Cortex of kidney (tissue), 1 donor: ENCODE measurements at places on chromosomes 3 and 15.

DNA sequence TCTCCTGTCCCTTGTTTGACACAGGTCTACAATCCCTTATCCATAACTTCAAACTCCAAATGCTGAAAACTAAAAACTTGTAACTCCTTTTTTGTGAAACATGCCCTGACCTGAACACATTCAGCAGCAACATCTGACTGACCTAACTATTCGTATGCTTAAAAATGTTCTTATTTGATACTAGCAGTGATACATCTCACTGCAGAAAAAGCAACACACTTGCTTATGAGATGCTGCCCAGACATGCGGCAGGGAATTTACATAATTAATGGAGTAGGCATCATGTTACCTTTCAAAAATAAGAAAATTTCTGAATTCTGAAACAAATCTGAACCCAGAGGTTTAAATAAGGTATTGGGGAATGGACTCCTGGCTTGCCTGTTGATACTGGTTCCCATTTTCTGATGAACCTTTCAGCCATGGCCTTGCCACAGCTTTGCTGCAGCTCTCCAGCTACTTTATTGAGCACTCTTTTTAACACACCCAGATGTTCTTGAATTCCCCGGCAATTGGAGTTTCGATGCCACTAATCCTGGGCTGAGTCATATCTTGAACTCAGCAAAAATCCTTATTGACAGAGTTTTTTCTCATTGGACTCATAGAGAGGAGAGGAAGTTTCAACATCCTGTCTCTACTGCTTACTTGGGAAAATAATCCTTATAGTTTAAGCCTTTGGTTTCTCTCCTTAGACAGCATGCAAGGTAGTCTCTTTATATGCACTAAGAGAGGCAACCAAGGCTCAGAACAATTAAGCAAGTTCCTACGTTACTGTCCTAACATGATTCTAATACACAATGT lies 296.6 kb upstream of the LMCD1 start:
- no peak for DNase-seq

GRCh38 chr15:75107908-75108838 lies 84.8 kb downstream of the PPCDC start:
- no peak for DNase-seq

DNA sequence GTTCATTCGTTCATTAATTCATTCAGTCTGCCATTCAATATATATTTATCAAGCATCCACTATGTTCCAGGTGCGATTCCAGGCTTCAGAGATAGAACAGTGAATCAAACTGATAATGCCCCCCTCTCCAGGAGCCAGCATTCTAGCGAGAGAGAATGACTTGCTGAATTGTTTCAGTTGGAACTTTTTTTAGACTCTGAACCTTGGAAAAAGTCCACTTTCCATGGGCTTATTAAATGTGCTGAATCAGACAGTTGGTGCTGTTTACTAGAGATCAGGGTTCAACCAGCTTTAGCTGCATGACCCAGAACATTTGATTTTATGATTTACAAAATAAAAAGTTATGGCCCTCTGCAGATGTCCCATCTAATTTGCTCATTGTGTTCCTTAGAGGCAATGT lies 213.2 kb downstream of the THSD4 start:
- DNase-seq = no peak

GRCh38 chr15:72060687-72061250 lies 57.2 kb downstream of the MYO9A start:
- DNase-seq = no peak

- DNase-seq = no peak
Observed at GRCh38 chr3:132317229-132317948, at the start of gene ACP3. Gene ACP3 (plus strand): TSS chr3:132317407. CDS start chr3:132317457, 50 bp downstream.

DNA sequence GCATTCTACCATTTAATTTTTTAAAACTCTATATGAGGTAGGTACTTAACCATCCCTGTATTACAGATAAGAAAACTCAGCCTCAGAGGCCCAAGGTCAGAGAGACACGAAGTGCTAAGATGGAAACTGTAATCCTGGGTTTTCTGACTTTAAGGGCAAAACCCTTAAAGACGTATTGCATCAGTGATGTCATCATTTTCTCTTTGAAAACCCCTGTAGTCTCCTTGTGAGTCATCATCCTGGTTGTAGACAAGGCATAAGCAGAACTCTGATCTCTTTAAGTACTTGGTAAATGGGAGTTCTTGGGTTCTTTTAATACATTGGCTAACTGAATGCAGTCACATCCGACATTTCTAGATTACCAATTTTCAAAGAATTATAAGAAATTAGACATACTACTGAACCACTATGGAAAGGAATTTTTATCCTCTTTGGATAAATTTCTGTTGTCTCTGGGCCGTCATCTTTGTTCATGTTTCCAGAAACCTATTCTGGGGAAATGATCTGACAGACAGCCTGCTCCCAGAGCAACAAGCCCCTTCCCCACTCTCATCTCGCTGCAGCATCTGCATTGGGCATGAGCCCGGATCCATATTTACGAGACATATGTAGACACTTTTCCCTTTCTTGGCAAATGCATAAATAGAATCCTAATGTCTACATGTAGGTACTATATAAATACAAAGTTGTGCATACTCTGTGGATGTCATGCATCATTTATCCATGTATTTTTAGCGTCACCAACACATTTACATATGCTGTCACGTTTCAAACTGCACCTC lies 48.7 kb upstream of the MDFIC2 start:
- DNase-seq = no peak

- no peak for DNase-seq
Observed at GRCh38 chr15:88803920-88804247, 648 bp downstream of the ACAN start.

DNA sequence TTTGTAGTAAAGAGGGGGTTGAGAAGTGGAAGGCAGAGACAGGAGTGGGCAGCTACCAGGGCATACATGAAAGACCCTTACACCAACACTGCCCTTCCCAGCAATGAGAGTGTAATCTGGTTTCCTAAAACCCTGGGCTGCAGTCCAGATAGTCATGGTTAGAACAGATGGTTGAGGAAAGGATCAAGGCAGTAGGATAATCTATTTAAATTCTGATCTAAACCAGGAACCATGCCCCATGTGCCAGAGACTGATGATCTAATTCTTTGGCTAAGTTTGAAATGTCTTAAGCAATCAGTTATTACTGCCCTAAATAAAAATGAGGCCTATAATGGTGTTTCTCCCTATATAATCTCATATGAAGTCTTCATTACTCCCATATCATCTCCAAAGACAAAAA lies 59.6 kb downstream of the PRTG start:
- DNase-seq = no peak

GRCh38 chr3:157746391-157746790 lies 243.2 kb upstream of the VEPH1 start:
- no peak for DNase-seq

DNA sequence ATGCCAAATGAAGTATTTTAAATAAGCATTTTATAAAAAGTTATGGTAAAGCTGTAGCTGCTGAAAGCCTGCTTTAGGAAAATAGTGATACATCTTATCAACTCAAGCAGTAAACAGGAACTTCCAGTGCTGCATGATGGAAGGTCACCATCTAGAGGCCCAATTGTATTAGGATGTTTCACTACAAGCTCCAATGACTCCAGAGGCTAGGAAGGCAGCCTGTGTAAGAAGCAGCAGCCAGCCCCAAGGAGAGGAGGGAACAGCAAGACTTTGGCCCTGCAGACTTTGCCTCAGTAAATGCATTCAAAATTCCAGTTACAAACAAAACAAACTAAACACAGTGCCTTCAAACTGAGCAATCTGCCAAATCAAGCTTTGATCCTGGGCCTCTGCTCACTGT lies 32.1 kb downstream of the ILDR1 start:
- DNase-seq = no peak

DNA sequence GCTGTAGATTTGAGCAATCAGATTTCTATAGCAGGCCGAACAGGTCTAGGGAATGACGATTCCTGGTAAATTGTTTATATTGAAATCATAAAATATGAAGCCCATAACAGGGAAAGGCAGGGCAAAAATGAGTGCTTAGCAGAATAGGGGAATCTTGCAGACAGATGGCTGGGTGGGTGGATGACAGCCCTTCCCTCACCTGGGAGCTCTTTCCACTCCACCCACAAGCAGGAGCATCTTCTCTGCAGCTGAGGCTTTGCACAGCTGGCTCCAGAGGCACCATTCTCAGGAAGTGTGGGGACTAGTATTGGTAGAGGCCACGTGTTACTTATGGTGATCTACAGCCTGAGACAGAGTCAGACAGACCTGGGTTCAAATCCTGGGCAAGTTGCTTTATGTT lies 55.9 kb upstream of the SYN2 start:
- no peak for DNase-seq

DNA sequence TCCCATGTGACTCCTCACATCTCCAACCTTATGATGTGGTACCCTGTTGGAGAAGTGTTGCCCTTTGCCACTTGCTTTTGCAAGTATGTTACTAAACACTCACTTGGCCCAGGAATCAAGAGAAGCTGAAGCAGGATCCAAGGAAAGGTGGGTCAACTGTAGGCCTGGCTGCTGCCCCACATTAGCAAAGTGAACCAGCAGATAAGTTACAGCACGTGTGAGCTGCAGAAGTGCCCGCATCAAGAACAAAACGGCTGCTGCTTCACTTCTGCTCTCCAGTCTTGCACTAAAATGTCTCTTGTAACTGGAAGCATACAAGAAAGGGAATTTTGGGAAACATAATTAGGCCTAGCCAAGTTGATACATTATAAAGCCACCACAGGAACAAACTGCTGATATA lies 79.6 kb downstream of the PCOLCE2 start:
- no peak for DNase-seq

GRCh38 chr3:33312361-33312760 lies 35.1 kb downstream of the FBXL2 start:
- DNase-seq = no peak

GRCh38 chr3:2826453-2826852 lies 283.7 kb downstream of the IL5RA start:
- DNase-seq = no peak

DNA sequence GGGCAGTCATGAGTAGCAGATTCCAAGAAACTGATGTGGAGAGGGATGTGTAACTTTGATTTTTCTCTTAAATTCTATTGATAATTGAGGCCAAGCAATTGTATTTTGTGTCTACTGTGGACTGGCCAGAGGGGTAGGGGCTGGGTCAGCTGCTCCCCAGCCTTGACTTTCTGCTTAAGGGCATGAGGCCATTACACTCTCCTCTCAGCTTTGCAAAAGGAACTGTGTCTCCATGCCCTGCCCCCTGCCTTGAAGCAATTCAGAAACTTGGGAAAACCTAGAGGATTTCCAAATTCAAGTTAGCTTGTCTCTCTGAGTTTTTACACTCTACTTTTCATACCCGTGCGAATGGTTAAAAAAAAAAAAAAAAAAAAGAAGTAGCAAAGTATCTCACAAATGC lies 38.6 kb downstream of the ONECUT1 start:
- no peak for DNase-seq

DNA sequence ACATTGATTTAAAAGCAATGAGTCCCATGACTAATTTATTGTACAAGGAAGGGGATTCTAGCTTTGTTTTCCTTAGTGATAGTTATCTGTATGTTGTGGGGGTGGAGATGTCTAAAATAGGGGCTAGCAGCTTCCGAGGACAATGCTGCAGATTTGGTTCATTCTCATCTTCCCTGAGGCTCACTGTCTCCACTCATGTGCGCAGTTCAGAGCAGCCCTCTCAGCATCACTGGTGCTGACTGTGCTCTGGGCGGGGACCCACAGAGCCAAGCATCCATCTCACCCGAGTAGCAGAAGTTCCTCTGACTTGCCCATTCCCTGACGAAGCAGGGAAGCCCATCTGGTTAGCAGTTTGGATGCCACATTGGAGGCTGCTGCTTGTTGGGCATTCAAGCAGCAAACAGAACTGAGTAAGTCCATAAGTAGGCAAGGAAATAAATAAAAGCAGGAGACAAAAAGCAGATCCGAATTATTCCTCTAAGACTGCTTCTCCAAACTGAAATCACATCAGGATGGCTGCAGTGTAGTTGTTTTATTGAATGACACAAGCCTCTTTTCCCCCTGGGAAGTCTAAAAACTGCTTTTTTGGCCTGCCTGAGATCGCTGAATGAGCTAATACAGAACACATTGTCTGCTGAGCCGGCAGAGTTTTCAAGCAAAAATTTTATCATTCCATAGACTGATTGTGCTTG lies 27.5 kb downstream of the RARB start:
- no peak for DNase-seq

GRCh38 chr15:39580485-39581241 lies at the start of gene THBS1:
Gene THBS1 (plus strand): TSS chr15:39581079. CDS start chr15:39581858, 779 bp downstream.
- DNase-seq = peak; percentile 35

GRCh38 chr15:25022233-25022632 lies 67.4 kb downstream of the SNRPN start:
- no peak for DNase-seq

DNA sequence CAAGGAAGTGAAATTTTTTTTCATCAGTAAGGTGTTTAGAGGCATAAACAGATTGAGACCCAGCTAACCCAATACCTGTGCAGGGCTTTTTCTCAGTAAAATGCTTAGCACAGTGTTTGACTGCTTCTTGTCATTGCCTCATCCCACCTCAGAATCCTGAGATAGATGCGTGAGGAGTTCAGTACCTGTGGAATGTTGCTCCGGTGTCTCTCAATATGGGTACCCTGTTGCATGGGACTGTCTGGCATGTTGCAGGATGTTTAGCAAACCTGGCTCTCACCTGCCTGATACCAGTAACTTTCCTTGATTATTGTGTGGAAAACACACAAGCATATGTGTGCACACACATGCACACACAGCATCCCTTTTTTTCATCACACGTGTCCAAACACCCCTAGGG lies 128.4 kb downstream of the MCTP2 start:
- no peak for DNase-seq

- DNase-seq = no peak
Observed at GRCh38 chr15:50181201-50181968, 611 bp upstream of the SLC27A2 start.

DNA sequence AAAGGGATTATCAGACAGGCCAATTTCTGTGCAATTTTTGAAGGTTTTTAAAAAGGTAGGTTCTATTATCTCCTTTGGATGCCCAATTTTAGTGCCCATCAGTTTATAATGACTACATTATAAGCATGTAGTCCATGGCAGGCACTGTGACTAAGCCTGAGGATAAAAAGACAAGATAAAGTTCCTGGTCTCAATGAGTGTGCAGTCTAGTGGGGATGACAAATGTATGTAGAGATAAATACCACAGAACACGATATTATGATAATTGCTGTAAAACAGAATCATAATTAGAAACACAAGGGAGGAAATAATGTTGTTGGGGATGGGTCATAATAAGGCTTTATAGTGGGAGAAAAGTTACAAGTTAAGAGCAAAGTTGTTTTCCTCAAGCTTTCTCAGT lies 163.1 kb downstream of the ZNF385D start:
- DNase-seq = no peak

DNA sequence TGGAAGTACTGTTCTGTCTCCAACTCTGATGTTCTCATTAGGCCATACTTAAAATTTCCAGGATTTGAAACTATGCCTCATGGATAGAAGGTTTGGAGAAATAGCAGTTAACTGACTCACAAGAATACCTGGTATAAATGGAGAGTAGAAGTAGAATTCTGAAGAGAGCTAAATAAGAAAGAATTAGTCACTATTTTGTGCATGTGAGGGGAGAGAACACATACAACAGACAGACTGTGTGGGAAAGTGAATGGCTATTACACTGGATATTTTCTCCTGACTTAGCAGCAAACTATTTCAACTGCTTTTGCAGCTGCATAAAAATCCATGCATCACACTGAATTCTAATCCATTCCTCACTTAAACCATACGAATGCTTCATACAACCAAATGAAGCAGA lies 71.3 kb downstream of the C3orf70 start:
- DNase-seq = no peak

GRCh38 chr15:80452166-80452565 lies 48.0 kb downstream of the ARNT2 start:
- DNase-seq = no peak
